ENCODE measurements at places on chromosomes 16 and 17.

- DNase-seq = no peak
Measured at GRCh38 chr16:54266363-54266955, 20.1 kb downstream of the IRX3 start.

DNA sequence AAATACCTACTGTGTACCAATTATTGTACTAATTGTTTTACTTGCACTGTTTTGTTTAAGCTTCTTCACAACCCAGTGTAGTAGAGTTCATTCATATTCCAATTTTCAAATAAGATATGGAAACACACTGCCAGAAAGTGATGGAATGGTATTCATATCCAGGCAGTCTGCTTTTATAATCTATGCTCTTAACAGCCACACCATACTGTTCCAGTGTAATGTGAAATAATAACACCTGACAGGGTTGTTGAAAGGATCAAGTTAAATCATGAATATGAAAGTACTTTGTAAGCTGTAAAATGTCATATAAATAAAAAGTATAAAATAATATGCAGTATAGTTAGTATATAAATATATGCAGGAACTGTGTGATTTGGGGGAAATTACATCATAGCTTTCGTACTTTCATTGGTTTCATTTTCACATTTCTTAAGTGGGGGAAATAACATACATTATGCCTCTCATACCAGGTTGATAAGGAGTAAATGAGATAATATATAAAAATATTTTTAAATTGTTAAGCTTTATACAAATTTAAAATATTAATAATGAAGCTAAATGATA lies 230.8 kb downstream of the TANC2 start:
- no peak for DNase-seq

GRCh38 chr17:79391376-79392233 lies 219.2 kb downstream of the RBFOX3 start:
- peak; percentile 87 for DNase-seq

GRCh38 chr16:11621920-11622651 lies 35.4 kb upstream of the LITAF start:
- DNase-seq = no peak

- no peak for DNase-seq
Measured at GRCh38 chr17:72184805-72185204, 64.0 kb downstream of the SOX9 start.

GRCh38 chr17:2043785-2044184 lies 2.0 kb downstream of the OVCA2 start:
- no peak for DNase-seq

DNA sequence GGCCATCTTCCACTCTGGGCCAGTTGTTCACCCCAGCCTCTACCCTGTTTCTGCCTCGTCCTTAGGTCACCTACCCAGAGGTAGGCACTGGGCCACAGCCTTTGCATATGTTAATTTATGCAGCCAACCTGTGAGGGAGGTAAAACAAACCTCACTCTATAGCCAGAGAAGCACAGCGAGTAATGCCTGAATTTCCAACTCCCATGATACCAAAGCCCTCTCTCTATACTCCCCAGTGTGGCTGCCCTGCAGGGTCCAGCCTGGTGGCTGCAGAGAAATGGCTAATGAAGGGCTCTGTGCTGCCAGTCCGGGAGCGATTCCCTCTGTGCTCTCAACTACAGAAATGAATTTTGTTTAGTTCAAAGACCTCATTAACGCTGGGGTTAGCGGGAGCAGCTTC lies 397.0 kb upstream of the CCL2 start:
- DNase-seq = no peak

DNA sequence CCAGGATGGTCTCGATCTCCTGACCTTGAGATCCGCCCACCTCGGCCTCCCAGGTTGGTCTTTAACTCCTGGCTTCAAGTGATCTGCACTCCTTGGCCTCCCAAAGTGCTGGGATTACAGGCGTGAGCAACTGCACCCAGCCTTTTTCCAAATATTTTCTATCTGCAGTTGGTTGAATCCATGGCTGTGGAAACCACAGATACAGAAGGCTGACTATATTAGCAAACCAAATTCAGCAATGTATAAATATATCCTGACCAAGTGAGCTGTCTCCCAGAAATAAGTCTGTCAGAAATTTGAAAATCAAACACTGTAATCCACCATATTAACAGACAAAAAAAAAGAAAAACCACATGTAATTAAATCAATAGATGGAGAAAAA lies 9.6 kb downstream of the CFDP1 start:
- DNase-seq = no peak

- DNase-seq = no peak
Measured at GRCh38 chr16:52492789-52493357, 54.1 kb downstream of the TOX3 start.

DNA sequence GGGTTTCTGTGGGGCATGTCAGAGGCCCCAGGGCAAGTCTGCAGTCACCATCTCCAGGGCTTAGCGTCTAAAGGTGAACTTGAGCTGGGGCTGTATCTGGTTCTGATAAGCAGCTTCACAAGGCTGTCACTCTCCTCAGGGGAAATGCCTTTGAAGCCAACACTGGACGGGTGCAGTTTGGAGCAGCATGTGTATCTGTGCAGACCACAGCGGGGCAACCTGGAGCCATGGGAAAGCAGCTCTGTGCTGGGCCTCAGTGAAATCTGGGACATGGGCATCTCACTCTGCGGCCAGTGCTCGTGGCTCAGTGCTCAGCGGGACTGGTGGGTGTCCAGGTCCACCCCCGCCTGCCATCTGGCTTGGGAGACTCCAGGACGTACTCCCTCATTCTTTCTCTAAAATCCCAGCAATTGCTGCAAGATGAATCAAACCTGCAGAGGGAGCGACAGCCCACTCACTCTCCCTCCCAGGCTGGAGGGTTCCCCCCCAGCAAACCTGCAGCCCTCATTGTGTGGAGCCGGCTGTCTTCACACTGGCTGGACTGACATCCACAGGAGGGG lies 63.5 kb downstream of the PRMT7 start:
- peak; percentile 82 for DNase-seq

DNA sequence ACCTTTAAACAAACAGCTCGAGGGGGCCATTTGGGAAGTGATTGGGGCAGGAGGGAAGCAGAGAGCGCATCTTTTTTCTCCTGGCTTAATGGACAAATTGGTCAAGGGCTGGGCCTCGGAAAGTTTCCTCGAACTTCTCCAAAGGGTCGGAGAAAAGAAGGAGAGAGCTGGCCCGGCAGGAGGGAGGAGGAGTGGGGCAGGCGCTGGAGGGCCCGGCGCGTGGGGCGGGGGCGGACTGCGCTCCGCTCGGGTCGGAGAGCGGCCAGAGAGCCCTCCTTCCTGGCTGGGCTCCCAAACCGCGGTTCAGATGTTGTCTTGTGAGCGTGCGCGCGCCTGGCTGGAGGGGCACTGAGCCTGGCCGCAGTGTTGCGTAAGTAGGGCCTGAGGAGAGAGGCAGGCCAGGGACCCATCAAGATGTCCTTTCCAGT lies 1.2 kb downstream of the MMP2 start:
- DNase-seq = no peak

GRCh38 chr17:67679225-67679624 lies 38.5 kb upstream of the NOL11 start:
- no peak for DNase-seq

DNA sequence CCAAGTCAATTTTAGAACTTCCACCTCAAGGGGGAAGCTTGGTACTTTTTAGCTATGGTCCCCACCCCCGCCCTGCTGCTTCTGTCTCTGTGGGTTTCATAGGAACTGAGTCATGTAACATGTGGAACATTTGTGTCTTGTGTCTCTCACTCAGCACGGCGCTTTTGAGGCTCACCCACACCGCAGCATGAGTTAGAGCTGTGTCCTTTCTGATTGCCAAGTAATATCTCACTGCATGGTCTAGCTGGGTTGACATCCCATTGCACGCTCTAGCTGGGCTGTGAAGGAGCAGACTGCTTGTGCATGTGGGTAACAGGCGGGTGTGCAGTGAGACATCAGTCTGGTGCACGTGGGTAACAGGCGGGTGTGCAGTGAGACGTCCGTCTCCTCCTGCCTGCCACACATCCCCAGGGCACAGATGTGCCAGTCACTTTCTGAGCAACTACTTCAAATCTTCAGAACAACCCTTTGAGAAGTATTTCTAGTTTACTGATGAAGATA lies 26.4 kb upstream of the SLC7A5 start:
- DNase-seq = no peak

- DNase-seq = no peak
Measured at GRCh38 chr17:59167571-59168001, 12.0 kb downstream of the PRR11 start.

DNA sequence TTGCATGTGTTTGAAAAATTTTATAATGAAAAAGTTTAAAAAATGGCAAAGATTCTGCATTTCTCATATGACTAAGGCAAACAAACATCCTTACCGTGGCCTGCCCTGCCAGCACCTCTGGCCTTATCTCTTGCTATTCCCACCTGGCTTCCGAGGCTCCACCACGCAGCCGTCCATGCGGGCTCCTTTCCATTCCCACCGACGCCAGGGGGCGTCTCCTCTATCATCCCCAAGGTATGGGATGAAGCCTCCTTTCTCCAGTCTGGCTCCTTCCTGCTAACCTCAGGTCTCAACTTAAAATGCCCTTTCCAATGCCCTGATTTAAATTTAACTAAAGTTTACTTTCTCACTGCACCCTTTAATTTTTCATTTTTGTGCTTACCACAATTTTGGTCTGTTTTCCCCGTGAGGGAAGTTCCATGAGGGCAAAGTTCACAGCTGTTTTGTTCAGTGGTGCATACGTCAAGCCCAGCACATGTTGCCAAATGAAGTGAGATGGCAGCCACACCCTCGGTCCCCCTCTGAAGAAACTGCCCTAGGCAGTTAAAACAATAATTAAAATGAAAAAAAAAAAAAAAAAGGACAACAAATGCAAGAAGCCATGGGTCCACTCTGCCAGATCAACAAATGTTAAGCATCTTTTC lies 13.3 kb upstream of the SDK2 start:
- DNase-seq = peak; percentile 28

DNA sequence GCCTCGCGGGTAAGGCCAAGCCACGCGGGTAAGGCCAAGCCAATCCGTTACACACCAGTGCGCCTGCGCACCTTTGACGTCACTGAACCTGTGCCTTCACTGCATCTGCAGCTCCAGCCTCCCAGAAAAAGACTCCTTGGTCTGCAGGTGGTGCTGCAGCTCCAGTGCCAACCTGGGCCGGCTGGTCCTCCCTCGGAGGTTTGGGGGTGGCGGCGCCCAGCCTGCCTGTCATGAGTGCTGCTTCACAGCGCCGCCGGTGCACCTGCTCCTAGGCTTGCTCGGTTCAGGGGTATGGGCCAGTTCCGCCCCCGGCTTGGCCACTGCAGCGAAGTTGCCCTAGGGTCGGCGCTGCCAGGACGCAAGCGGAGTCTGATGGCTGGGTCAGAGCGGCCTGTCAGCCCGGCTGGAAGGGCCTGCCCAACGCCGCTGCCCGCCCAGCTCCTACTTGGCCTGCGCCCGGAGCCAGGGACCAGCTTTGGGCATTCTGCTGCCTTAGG lies 146.6 kb downstream of the USP22 start:
- DNase-seq = peak; percentile 38

- DNase-seq = no peak
Measured at GRCh38 chr17:56708220-56708558, 114.7 kb downstream of the NOG start.

GRCh38 chr17:63382826-63383225 lies 63.3 kb downstream of the CYB561 start:
- no peak for DNase-seq

- peak; percentile 38 for DNase-seq
Measured at GRCh38 chr16:52068447-52069074, 478.4 kb downstream of the TOX3 start.

- DNase-seq = peak; percentile 55
Measured at GRCh38 chr17:65556014-65556909, 5.2 kb downstream of the AXIN2 start.

- peak; percentile 23 for DNase-seq
Measured at GRCh38 chr17:39666601-39667261, 1.5 kb upstream of the PNMT start.

DNA sequence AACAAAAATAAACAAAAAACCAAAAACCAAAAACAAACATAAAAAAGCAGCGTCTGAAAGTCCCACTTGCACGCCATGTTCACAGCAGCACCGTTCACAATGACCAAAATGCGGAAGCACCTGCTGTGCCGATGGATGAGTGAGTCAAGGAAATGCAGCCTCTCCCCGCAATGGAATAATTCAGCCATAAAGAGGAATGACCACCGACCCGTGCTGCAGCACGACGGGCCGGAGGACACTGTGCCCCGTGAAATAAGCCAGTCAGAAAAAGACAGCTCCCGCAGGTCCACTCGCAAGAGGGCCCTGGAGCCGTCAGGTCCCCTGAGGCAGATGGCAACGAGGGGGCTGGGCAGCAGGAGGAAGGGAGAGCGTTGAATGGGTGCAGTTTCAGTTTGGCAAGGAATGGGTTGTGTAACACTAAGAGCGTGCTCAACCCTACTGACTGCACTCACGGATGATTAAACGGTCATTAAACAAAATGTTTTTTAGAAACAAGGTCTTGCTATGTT lies 5.1 kb downstream of the CLCN7 start:
- DNase-seq = no peak

GRCh38 chr17:30256756-30257506 lies 21.4 kb upstream of the SLC6A4 start:
- DNase-seq = no peak

- DNase-seq = no peak
Measured at GRCh38 chr16:17340804-17341203, 130.0 kb downstream of the XYLT1 start.

GRCh38 chr16:75456971-75457370 lies 7.5 kb downstream of the TMEM170A start:
- no peak for DNase-seq

DNA sequence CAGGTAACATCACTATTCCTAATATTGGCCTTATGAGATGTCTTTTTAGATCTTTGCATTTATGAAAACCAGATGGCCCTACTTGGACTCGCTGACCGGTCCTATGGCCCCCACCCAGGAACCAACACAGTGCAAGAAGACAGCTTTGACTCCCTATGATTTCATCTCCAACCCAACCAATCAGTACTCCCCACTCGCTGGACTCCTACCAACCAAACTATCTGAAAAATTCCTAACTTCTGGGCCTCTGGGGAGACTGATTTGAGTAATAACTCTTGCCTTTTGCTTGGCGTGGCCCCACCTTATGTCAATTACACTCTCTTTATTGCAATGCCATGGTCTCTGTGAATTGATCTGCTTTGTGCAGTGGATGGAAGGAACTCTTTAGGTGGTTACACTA lies 828.9 kb downstream of the CDH11 start:
- no peak for DNase-seq

DNA sequence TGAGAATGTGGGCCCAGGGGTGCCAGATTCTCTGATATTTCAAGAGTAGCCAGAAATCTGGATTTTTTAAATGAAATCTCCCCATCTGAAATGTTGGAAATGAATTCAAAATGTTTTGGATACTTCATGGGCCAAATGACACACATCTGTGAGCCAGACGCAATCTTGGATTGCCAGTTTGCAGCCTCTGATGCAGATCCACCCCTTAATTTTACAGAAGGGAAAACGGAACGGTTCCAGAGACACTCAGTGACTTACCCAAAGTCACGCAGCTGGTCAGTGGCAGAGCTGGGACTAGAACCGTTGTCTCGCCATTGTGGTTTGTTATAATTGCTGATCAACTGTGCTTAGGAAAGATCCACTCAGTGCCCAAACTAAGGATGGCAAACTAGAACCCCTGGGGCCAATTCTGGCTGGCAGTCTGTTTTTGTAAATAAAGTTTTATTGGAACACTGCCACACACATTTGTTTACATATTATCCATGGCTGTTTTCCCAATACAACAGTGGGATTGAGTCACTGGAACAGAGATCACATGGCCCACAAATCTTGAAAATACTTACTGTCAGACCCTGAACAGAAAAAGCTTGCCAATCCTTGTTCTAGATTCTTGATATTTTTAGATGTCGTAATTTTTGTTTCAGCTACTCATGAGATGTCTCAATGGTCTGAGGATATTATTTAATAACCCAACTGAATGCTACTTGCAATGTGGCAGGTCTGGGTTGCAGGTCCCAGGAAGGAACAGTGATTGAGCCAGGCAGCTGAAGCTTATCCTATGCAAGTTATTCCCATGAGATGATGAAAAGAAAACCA lies 143.8 kb downstream of the AXIN2 start:
- DNase-seq = no peak

Data from cerebellar cortex (tissue), 1 donor.